Kidney (tissue), 22 donors: ENCODE measurements at places on chromosomes 1 and 21. TPM values are rescaled to one million over a fixed set of nuclear protein-coding genes. Genes with fewer than 3 reads are reported as not detected.

- no peaks in the 10 kb centered on the region for H3K27me3 ChIP-seq
- no peaks in the 10 kb centered on the region for H3K36me3 ChIP-seq
- no peak overlapping the region for H3K4me3 ChIP-seq
- H3K27ac ChIP-seq: no peak overlapping the region
- DNase-seq: no peak
- no peaks in the 10 kb centered on the region for H3K4me1 ChIP-seq
Measured at GRCh38 chr1:61425040-61425439, 299.9 kb downstream of the TM2D1 start.

DNA sequence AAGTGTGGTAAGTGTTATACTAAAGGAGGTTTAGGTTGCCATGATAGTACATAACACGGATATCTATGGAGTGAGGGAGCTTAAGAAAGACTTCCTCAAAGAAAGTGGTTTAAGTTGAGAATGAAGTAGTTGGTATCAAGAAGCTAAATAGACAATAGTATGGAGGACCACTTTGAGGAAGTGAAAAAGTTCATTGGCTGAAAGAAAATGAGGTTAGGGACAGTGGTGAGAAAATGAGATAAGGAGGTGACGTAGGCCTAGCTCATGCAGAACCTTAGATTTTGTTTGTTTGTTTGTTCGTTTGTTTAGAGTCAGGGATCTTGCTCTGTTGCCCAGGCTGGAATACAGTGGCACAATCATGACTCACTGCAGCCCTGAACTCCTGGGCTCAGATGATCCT, 72.2 kb upstream of the PPIH start:
- no peak for DNase-seq
- H3K4me1 ChIP-seq: no peaks in the 10 kb centered on the region
- H3K4me3 ChIP-seq: no peak overlapping the region
- no peaks in the 10 kb centered on the region for H3K27me3 ChIP-seq

Gene PRAMEF14
- total RNA-seq: not detected

- H3K27ac ChIP-seq: no peak overlapping the region
- H3K36me3 ChIP-seq: no peaks in the 10 kb centered on the region
- peaks cover 4% of the 10 kb centered on the region for H3K27me3 ChIP-seq
- no peaks in the 10 kb centered on the region for H3K4me1 ChIP-seq
- DNase-seq: no peak
- no peak overlapping the region for H3K4me3 ChIP-seq
Measured at GRCh38 chr1:211473823-211474222, 18.1 kb downstream of the RD3 start.

GRCh38 chr1:39720094-39720999, 18.3 kb upstream of the PPIE start:
- DNase-seq: no peak
- no peak overlapping the region for H3K27ac ChIP-seq
- H3K27me3 ChIP-seq: peaks cover 13% of the 10 kb centered on the region
- H3K4me1 ChIP-seq: no peaks in the 10 kb centered on the region

GRCh38 chr1:210951279-210951678, 182.7 kb downstream of the KCNH1 start:
- H3K27me3 ChIP-seq: no peaks in the 10 kb centered on the region
- H3K4me1 ChIP-seq: no peaks in the 10 kb centered on the region
- H3K27ac ChIP-seq: no peak overlapping the region
- H3K36me3 ChIP-seq: no peaks in the 10 kb centered on the region

GRCh38 chr1:178060789-178061556, 32.9 kb upstream of the RASAL2 start:
- H3K4me3 ChIP-seq: no peak overlapping the region
- no peak for DNase-seq
- no peaks in the 10 kb centered on the region for H3K36me3 ChIP-seq
- H3K4me1 ChIP-seq: peaks cover 18% of the 10 kb centered on the region
- no peaks in the 10 kb centered on the region for H3K27me3 ChIP-seq

GRCh38 chr1:226100436-226101391, 38.2 kb downstream of the H3-3A start:
- no peak for DNase-seq
- H3K27me3 ChIP-seq: no peaks in the 10 kb centered on the region
- peak overlapping the region; percentile 53 for H3K4me3 ChIP-seq
- no peaks in the 10 kb centered on the region for H3K36me3 ChIP-seq
- no peak overlapping the region for H3K27ac ChIP-seq
- peaks cover 4% of the 10 kb centered on the region for H3K4me1 ChIP-seq

GRCh38 chr1:75334876-75335389, 200.7 kb downstream of the LHX8 start:
- H3K4me1 ChIP-seq: no peaks in the 10 kb centered on the region
- no peaks in the 10 kb centered on the region for H3K36me3 ChIP-seq
- H3K27ac ChIP-seq: no peak overlapping the region
- no peak for DNase-seq
- H3K27me3 ChIP-seq: no peaks in the 10 kb centered on the region

GRCh38 chr1:26164036-26164860, 4.5 kb downstream of the C1orf232 start:
- peak overlapping the region; percentile 16 for H3K4me3 ChIP-seq
- no peaks in the 10 kb centered on the region for H3K27me3 ChIP-seq
- H3K36me3 ChIP-seq: no peaks in the 10 kb centered on the region
- H3K4me1 ChIP-seq: peaks cover 13% of the 10 kb centered on the region

Gene PLA2G2C
- total RNA-seq: 0.31 TPM

DNA sequence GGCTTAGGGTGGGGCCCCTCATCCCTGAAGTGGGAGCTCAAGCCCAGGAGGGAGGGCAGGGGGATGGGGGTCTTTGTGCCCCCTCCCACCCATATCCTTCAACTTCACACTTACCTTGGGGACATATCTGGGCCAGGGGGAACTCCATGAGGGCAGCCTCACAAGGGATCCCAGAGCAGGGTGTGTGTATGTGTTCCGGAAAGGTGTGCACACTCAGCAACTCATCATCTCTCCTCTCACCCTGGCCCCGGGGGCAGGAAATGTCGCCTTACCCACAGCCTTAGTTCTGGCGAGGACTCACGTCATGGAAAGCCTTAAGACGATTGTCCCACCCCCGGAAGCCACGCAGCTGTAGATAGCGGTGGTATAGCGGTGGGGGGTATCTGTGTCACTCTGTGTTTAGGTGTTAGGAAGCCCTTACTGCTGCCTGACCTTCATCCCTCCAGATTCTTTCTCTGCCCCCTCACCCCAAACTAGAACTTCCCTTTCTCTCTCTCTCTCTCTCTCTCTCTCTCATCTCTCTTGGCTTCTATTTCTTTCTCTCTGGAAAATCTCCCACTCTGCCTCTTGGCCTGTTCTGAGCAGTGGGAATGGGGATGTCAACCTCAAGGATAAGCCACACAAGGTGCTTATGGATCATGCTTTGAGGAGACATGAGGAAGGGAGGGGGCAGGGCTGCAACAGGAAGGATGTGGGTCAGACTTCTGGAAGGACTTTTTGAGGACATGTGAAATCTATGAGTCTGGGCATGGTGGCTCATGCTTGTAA, at the start of gene SH2D2A:
Gene SH2D2A, minus strand, starts transcription at position 288 of the 768 bp plus-strand sequence. Its CDS starts 140 bp downstream, at position 148.
- peak within 1 kb of the TSS; percentile 68 for H3K27ac ChIP-seq
- H3K4me1 ChIP-seq: peaks cover 11% of the 10 kb centered on the region
- no peaks in the 10 kb centered on the region for H3K36me3 ChIP-seq
- H3K4me3 ChIP-seq: peak within 1 kb of the TSS; percentile 22

Gene TMEM81
- 1.7 TPM for total RNA-seq

Gene FOXO6
- total RNA-seq: 1.0 TPM

Gene PCAT6
- 2.0 TPM for total RNA-seq

GRCh38 chr1:101365878-101366277, 129.1 kb downstream of the S1PR1 start:
- no peak overlapping the region for H3K4me3 ChIP-seq
- H3K27me3 ChIP-seq: no peaks in the 10 kb centered on the region
- H3K27ac ChIP-seq: no peak overlapping the region
- DNase-seq: no peak

DNA sequence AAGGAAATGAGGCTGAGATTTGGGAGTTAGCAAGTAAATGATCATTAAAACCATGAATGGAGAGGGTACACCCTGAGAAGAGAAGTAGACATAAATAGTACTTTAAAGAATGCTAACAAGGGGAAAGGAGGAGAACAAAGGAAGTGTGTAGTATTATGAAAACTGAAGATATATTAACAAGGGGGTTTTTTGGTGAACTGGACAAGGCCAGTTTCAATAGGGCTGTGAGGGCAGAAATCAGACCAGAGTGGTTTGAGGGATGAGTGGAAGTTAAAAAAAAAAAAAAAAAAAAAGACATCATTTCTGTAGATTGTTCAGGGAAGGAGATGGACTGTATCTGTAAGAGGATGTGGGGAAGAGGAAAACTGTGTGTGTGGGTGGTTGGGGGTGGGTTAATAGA, 137.1 kb downstream of the PLA2G4A start:
- DNase-seq: no peak
- H3K27me3 ChIP-seq: no peaks in the 10 kb centered on the region

- H3K36me3 ChIP-seq: no peaks in the 10 kb centered on the region
- no peaks in the 10 kb centered on the region for H3K27me3 ChIP-seq
- no peak overlapping the region for H3K4me3 ChIP-seq
- H3K4me1 ChIP-seq: no peaks in the 10 kb centered on the region
- no peak for DNase-seq
- H3K27ac ChIP-seq: no peak overlapping the region
Measured at GRCh38 chr1:34684266-34684665, 70.6 kb upstream of the GJB5 start.

Gene PEAR1
- 17.2 TPM for total RNA-seq

DNA sequence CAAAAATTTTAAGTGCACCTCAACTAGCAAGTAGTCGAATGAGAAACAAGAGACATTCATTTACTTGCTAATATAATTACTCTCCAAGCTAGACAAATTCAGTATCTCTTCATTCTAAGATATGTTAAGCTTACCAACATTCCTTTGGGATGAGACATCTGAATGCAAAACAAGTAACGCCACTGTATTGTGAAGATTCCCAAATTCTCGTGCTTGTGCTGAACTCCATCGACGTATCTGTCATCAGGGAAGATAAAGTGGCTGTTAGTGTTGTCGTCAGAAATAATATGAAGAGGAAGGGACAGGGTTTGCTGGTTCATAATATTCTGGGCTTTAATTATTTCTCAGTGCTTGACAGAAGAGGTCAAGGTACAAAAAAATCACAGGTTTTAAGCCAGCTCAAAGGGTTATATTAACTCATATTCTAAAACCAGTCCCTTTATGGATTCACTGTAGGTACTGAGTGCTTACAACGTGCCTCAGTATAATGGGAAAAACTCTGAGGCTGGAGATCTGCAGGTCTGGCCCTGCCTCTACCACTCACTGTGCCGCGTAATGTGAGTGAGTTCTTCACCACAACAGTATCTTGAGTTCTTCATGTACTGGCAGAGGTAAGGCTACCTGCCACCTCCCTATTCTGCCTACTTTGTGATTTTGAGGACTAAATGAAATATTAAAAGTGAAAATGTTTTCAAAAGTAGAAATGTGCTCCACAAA, 42.0 kb downstream of the PCSK9 start:
- H3K36me3 ChIP-seq: peaks cover 50% of the 10 kb centered on the region
- H3K27ac ChIP-seq: no peak overlapping the region
- no peaks in the 10 kb centered on the region for H3K27me3 ChIP-seq
- DNase-seq: no peak
- H3K4me1 ChIP-seq: no peaks in the 10 kb centered on the region

Gene LCE2C
- total RNA-seq: not detected

GRCh38 chr1:220884109-220884980, 5.1 kb downstream of the HLX start:
- no peaks in the 10 kb centered on the region for H3K36me3 ChIP-seq
- H3K4me1 ChIP-seq: no peaks in the 10 kb centered on the region
- peaks cover 72% of the 10 kb centered on the region for H3K27me3 ChIP-seq
- no peak overlapping the region for H3K4me3 ChIP-seq
- peak; percentile 74 for DNase-seq
- H3K27ac ChIP-seq: no peak overlapping the region

GRCh38 chr1:239833723-239834122, 258.0 kb upstream of the FMN2 start:
- DNase-seq: no peak
- no peaks in the 10 kb centered on the region for H3K36me3 ChIP-seq
- no peak overlapping the region for H3K4me3 ChIP-seq
- no peaks in the 10 kb centered on the region for H3K4me1 ChIP-seq
- no peak overlapping the region for H3K27ac ChIP-seq
- no peaks in the 10 kb centered on the region for H3K27me3 ChIP-seq

Gene LDLRAD1
- total RNA-seq: not detected

- no peaks in the 10 kb centered on the region for H3K4me1 ChIP-seq
- H3K4me3 ChIP-seq: no peak overlapping the region
- H3K27ac ChIP-seq: no peak overlapping the region
- H3K27me3 ChIP-seq: no peaks in the 10 kb centered on the region
Measured at GRCh38 chr1:169070547-169070946, 35.9 kb upstream of the ATP1B1 start.
